ENCODE measurements at places on chromosomes 2 and 18. TPM values are rescaled to one million over a fixed set of nuclear protein-coding genes. Genes with fewer than 3 reads are reported as not detected.

GRCh38 chr2:172813314-172813888, 77.8 kb downstream of the RAPGEF4 start:
- no peaks in the 10 kb centered on the region for H3K4me1 ChIP-seq
- H3K27ac ChIP-seq: no peak overlapping the region
- DNase-seq: no peak
- no peak overlapping the region for H3K4me3 ChIP-seq
- H3K27me3 ChIP-seq: no peaks in the 10 kb centered on the region

TMEM18 gene
- polyA plus RNA-seq: 23.4 TPM

CHAC2 gene
- polyA plus RNA-seq: 8.1 TPM

GRCh38 chr2:181554061-181554830, 97.1 kb downstream of the ITGA4 start:
- H3K36me3 ChIP-seq: no peaks in the 10 kb centered on the region
- no peaks in the 10 kb centered on the region for H3K4me1 ChIP-seq
- no peak overlapping the region for H3K4me3 ChIP-seq
- H3K27ac ChIP-seq: no peak overlapping the region
- DNase-seq: no peak

DNA sequence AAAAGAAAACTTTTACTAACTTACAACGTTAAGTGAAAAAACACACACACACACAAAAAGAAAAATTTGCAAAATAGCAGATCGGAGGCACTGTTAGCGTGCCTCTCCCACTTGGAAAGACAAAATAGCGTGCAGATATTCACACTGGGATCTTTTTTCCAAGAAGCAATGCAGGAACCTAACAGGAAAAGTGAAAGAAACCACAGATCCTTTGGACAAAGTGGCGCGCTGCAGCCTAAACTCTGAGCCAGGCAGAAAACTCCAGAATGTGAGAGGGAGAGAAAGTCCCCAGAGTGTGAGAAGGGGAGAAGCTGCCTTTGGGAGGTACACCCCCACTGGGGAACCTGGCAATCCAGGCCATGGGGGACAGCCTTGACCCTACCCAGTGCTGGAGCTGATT, 70.7 kb upstream of the SERPINE2 start:
- H3K36me3 ChIP-seq: no peaks in the 10 kb centered on the region
- no peak overlapping the region for H3K27ac ChIP-seq
- no peaks in the 10 kb centered on the region for H3K4me1 ChIP-seq
- DNase-seq: no peak
- H3K27me3 ChIP-seq: no peaks in the 10 kb centered on the region
- no peak overlapping the region for H3K4me3 ChIP-seq

DNA sequence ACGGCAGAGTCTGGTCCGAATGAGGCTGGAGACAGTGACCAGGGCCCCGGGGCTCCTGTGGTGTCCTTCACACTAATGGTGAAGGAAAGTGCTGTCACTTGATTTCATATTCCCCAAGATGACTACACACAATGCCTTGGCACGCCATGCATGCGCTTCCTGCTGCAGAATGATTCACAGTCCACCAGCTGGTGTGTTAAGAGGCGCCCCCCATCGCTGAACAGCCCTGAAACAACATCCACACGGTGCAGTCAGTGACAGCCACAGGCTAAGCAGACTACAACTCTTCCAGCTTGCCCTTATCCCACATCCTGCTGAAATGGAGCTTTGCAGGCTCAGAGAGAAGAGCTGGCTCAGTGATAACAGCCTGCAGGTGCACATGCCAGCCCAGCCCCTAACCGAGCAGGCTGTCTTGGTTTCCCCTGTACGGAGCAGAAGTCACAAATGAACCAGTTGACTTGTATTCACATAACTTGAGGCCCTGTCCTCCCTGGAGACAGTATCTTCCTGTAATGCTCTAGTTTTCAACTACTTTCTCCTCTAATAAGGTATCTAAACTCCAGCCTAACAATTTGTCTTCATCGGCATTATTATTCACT, 24.3 kb upstream of the CDH20 start:
- no peak overlapping the region for H3K4me3 ChIP-seq
- no peaks in the 10 kb centered on the region for H3K36me3 ChIP-seq
- no peaks in the 10 kb centered on the region for H3K27me3 ChIP-seq
- no peak overlapping the region for H3K27ac ChIP-seq

Measured in sigmoid colon (tissue), 7 donors.